ENCODE measurements at places on chromosomes 12 and 14.

DNA sequence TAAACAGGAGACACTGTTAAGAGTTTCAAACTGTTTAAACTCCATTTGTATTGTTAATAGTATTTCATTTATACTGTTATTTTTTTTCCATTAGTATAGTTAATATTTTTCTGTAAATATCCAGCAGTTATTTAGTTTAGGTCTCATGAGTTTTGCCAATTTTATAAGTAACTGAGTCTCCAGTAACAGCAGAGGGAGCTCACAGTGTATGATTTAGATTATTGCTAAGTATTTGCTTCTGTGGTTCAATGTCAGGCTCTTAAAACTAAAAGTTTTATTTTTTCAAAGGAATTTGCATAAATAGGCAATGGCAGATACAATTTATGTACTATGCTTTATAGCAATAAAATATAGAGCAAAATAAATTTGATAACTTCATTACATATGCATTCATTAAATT lies 209.7 kb downstream of the ATXN7L3B start:
- DNase-seq: no peak

DNA sequence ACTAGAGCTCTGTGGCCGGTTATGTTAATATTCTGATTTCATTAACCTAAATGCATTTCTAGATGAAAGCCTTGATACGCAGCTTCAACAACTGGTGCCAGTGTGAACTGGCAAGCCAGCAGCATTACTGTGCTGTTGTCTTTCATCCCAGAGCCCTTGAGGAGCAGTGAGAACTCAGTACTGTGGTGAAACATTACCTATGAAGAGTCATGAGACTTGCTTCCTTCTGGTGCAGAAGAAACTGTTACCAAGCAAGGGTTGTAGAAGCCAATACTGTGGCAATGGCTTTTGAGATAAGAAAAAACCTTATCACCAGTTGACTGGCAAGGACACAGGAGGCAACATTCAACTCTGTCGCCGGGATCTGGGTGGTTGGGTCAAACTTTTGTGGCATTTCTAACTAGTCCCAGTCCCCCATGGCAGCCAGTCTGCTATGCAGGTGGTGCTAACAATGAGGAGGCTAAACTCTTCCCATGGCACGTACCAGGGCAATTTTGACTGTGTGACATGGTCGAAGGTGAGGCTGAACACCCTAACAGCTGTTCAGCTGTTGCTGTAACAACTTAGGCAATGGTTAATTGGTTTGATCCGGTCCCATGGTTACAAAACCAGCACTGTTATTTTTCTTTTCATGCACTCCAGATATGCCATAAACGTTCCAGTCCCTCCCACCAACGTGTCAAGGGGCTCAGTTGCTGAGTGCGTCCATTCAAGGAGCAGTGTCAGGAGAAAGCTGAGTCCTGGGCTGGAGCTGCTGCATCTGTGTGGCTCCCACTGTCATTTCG lies 12.6 kb upstream of the LGALS3 start:
- no peak for DNase-seq

DNA sequence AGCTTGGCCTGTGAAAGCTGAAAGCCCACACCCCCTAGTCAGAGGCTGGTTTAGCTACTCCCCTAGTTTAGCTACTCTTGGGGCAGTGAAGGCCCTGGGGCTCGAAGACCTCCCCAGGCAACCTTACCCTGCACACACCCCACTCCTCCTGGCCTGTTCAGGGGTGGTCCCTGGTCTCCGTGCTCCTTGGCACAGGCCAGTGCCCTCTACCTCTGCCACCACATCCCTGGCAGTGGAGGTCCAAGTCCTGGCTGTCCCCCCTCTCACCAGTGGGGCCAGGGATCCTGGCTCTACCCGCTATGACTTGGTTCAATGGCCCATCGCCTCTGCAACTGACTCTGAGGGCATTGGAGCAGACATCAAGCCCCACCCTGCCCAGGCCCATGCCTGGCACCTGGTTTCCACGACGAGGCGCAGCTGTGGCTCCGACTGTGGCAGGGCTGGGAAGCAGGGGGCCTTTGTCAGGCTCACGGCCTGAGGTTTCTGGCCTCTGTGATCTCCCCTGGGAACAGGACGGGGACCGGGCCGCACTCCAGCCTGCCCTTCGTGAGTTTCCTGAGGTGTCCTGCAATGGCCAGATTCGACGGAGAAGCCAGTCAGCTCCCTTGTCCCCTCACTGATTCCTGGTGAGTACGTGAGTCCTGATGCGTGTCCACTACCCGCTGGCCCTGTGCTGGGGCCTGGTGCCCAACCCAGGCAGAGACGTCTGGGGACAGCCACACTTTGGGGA lies 5.7 kb downstream of the TMEM121 start:
- DNase-seq: no peak

DNA sequence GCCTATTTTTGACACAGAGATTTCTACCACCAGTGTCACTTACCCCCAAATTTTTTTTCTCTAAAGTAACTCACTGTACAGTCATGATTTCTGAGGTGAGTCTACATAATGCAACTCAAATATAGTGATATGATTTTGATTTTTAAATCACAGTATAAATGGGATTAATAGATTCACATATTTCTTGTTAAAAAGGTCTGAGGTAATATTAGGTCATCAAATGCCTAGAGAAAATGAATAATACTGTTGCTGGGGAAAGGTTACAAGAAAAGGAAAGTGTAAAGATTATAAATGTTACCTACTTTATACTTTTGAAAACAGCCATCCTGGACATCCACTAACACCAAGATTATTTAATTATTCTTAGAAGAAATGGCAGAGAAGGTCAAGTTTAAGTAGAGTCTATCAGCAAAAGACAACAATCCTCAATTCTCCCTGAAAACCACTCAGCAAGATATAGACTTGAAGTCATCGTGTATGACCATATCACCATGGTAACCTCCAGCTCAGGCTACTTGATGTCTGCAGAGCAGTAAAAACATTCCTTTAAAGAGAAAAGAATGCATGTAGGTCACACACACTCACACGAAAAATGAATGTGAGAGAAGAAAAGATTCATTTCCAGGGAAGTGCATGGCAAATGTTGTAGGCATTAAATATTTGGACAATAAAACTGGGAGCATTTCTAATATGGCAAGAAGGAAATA lies 58.7 kb downstream of the CCDC59 start:
- peak; percentile 8 for DNase-seq

DNA sequence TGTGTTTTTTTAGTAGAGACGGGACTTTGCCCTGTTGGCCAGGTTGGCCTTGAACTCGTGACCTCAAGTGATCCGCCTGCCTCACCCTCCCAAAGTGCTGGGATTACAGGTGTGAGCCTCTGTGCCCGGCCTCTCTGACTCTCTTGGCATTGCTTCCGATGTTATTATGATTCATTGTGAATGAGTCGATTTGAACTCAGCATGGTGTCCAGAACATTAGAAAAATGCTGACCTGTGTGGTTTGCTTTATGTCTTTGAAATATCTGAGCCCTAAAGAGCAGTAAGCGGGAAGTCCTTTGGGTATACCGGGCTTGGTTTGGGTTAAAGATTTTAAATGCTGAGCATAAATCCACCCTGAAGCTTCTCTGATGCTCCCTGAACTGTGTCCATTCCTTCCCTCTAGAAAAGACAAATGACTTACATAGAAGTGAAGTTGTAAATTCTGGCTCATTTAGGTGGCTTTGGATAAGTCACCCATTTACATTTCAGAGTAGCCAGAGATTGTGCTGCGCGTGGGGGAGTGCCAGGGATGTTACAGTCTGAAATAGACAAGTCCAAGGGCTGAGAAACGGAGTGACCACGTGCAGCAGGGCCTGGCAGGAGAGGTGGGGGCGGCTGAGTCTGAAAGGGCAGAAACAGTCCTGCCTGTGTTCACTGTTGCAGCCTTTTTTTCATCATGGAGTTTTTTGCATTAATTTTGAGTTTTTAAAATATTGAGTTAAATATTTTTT lies 39.6 kb downstream of the SLC15A4 start:
- DNase-seq: no peak

GRCh38 chr12:122395319-122395718 lies 27.1 kb downstream of the CLIP1 start:
- DNase-seq: peak; percentile 81

GRCh38 chr12:89948271-89949175 lies 239.9 kb upstream of the ATP2B1 start:
- no peak for DNase-seq

DNA sequence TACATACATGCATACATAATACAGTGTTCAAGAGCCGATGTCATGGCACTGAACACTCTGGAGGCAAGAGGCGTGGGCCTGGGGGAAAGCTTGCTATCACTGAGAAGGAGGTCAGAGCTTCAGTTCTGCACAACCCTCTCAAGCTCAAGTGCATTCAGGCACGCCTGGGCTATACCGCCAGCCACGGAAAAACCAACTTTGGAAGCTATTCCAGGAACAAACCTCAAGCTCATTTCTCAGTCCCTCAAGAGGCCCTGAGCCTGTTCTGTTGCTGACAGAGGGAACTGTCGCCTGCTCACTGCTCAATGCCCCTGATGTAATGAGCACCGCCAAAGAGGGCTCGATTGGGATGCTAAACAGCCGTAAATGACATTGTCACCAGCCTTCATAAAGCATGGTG lies 9.2 kb downstream of the NOS1 start:
- DNase-seq: no peak

DNA sequence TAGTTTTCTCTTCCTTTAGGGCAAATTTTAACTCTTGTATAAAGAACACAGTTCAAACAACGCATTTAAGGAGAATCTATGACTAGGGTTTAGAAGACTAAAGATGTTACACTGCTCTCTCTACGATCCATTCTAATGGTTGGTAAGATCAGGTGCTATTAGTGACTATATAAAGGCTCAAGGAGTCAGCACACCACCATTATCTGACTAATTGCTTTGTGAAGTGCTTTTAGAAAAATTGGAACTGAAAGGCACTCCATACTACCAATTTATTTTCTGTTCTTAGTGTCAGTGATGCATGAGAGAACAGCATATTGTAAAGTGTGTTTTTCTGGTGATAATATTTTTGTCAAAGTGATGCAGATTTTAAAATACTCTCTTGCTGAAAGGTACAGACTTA lies 136.8 kb downstream of the SYT1 start:
- no peak for DNase-seq

DNA sequence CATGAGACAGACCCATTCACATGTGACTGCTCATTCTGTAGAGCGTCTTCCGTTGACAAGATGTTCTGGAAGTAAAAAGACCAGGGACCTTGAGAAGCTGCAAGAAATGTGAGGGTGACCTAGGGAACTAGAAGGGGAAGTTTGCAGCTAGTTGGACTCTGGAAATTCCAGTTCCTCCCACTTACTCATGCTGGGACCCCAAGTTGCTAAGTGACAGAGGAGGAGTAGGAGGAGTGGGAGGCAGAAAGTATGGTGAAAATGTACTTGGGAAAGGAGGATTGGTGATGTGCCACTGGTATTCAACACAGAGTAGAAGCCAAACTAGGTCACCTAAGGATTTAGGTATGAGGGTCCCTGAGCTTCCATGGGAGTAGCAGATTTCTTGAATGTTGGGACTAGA lies 132.4 kb downstream of the KCNA5 start:
- no peak for DNase-seq

- no peak for DNase-seq
Observed at GRCh38 chr12:12336511-12336910, 13.5 kb downstream of the MANSC1 start.

DNA sequence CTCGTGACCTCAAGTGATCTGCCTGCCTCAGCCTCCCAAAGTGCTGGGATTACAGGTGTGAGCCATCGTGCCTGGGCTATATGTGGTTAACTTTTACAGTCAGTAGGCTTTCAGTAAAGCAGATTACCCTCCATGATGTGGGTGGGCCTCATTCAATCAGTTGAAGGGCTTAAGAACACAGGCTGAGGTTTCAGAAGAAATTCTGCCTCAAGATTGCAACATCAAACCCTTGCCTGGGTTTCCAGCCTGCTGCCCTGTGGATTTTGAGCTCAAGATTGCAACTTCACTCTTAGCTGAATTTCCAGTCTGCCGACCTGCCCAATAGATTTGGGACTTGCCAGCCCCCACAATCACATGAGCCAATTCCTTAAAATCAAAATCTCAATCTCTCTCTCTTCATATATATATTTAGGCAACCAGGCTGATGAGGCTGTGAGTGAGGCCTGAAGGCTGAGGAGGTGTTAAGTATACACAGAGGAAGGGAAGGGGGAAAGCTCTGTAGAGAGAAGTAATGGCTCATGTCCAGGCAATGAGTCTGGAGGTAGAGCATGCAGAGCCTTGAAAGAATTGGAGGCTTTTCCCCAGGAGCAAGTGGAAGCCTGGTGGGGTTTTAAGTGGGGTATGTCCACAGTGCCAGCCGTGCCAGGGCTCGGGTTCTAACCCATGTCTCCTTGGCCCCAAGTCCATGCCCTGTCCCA lies 33.3 kb upstream of the ACTN1 start:
- no peak for DNase-seq

DNA sequence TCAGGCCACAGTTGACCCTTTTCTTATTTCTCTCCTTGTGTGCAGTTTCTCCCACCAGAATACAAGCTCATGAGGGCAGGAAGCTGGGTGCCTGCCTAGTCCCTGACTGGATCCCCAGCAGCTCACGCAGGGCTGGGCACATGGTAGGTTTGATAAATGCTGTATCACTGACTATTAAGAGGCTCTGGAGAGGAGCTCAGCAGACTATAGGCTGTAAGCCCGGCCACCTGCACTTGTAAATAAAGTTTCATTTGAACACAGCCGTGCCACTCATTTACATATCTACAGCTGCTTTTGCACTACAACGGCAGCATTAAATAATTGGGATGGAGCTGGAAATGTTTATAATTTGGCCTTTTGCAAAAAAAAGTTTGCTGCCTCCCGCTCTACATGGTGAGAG lies 32.0 kb downstream of the CHGA start:
- no peak for DNase-seq

DNA sequence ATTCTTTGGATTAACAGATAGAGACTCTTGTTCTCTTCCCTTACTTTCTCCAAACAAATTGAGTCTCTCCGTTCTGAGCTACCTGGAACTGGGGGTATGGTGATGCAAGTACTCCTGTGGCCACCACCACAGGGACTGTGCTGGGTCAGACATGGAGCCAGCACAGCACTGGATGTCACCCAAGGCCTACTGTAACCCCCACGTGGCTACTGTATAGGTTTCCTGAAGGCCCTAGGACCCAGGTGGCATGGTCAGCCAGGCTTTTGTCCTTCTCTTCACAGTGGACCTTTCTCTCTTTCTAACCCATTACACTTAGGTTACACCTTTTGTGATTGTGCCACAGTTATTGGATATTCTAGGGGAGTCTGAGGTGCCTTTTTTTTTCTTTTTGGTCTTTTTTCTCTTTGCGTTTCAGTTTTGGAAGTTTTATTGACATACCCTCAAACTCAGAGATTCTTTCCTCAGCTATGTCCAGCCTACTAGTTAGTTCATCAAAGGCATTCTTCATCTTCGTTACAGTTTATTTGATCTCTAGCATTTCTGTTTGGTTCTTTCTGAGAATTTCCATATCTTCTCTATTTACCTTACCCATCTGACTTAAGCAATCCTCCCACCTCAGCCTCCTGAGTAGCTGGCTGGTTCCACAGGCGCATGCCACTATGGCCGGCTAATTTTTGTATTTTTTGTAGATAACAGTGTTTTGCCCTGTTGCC lies 6.0 kb upstream of the KLHDC2 start:
- DNase-seq: no peak

GRCh38 chr14:71752111-71752738 lies 180.0 kb upstream of the RGS6 start:
- DNase-seq: no peak
